ENCODE measurements at places on chromosomes 11 and 22. TPM values are rescaled to one million over a fixed set of nuclear protein-coding genes. Genes with fewer than 3 reads are reported as not detected.
A peak's percentile ranks its signal among the peaks of the same experiment; 100 is the strongest.

DNA sequence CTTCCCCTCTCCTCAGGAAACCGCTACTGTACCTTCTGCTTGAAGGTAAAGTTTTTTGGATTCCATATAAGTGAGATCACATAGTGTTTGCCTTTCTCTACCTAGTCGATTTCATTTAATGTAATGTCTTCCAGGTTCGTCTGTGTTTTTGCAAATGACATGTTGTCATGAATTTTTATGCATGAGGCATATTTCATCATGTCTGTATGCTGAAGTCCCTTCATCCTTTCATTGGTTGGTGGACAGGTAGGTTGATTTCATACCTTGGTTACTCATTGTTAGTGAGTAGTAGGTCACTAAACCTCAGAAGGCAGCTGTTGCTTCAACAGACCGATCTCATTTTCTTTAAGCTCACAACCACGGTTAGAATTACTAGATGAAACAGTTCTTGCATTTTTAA lies 60.3 kb downstream of the LRRC74B start:
- no peak for DNase-seq

RAB38 gene
- total RNA-seq, result 12.7 TPM

PGA4 gene
- not detected for total RNA-seq

GRCh38 chr11:7673724-7674434 lies 579 bp upstream of the CYB5R2 start:
- DNase-seq, result no peak

UPK3A gene
- total RNA-seq, result 2.1 TPM

- no peak for DNase-seq
Measured at GRCh38 chr11:114183044-114183511, 113.1 kb upstream of the NNMT start.

LRRC4C gene
- not detected for total RNA-seq

- no peak for DNase-seq
Measured at GRCh38 chr11:81004576-81004975, 1563.7 kb upstream of the TENM4 start.

GRCh38 chr22:17381192-17381913 lies 12.1 kb downstream of the CECR2 start:
- no peak for DNase-seq

- DNase-seq, result no peak
Measured at GRCh38 chr11:124569697-124570096, at the start of gene OR8A1. OR8A1 (plus strand) TSS chr11:124569997; CDS start chr11:124570120, 123 bp downstream.

GRCh38 chr11:91513734-91514133 lies 710.9 kb upstream of the FAT3 start:
- no peak for DNase-seq

SUSD2 gene
- total RNA-seq, result not detected

FXYD6 gene
- total RNA-seq, result not detected

GRCh38 chr11:133176748-133177147 lies 355.6 kb downstream of the OPCML start:
- no peak for DNase-seq

GRCh38 chr11:9568854-9569587 lies 4.4 kb upstream of the WEE1 start:
- DNase-seq, result peak; percentile 96

- DNase-seq, result no peak
Measured at GRCh38 chr11:69385832-69386427, 92.0 kb downstream of the MYEOV start.

DNA sequence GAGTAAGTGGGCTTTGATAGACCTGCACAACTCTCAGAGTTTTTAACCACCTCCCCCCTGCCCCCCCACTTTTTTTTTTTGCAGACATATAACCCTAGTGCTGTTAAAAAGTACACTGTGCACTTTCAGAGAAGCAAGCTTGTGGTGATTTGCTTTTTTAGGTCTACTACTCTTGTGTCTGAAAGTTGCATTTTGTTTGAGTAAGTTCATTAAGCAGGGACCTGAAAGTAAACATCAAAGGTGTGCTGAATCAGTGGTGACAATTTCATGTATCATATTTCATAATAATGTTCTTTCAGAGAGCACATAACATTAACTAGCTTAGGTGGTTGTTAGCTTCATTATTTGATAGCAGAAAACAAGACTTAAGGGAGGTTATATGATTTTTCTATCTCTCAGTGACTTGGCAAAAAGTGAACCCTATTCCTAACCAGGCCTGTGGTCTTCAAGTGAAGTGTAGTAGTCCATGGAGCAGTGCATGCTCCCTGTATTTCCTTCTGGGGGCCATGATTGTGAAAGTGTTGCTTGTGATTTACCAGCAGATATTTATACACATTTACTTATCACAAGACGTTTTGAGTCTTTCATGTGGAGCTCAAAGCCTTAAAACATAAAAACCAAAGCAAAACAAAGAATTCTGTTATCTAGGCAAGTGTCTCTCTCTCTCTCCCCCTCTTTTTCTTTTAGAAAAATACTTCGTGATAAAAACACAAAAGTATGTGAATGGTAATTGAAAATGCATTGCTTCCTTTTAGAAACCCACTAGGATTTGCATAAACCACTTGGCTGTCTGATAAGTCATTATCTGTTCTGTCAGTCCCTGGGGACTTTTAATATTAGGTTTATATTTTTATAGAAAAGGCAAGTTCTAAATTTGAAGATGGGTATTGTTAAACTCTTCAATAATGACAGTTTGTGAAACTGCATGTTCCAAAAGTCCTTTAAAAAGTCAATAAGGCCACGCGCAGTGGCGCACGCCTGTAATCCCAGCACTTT lies 7.5 kb upstream of the RAG2 start:
- no peak for DNase-seq

GRCh38 chr11:105790840-105791239 lies 181.0 kb downstream of the GRIA4 start:
- DNase-seq, result no peak

- peak; percentile 87 for DNase-seq
Measured at GRCh38 chr11:119474682-119475596, 52.0 kb upstream of the THY1 start.

CECR2 gene
- total RNA-seq, result 0.06 TPM

GRCh38 chr11:44858796-44859527 lies 91.7 kb downstream of the TP53I11 start:
- peak; percentile 19 for DNase-seq

GRCh38 chr11:76599041-76600013 lies 71.2 kb downstream of the LRRC32 start:
- DNase-seq, result no peak

NEFH gene
- total RNA-seq, result not detected

LMF2 gene
- total RNA-seq, result 112 TPM

FAM227A gene
- total RNA-seq, result 2.3 TPM

DNA sequence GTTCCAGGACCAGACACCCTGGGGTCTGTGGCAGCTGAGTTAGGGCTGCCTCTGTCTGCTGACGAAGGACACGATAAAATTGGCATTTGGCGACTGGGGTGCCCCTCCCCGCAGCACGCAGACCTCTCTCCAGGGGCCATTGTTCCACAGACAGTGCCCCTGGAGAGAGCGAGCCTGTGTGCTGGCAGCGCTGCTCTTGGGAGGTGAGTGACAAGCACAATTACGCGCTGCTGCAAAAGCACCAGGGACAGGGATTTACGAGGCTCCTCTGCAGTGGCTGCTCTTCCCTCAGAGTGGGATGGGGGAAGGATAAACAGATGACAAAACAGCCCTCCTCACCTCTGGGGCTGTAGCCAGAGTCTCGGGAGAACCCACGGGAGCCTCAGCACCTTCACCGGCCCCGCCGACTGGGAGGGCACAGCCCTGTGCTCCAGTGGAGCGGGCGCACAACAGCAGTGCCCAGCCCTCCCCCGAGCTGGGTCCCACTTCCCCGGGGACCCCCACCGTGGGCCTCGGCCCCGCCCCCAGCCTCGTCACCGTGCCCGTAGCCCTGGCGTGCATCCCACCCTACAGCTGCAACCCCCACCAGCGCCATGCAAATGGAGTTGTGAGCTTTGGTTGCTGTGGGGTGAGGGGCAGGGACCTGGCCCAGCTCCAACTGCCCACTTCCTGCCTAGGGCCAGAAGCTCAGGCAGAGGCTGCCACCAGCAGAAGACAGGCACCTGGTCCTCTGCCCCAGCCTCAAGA lies 19.6 kb downstream of the CHID1 start:
- no peak for DNase-seq

BIK gene
- 27.0 TPM for total RNA-seq

DNA sequence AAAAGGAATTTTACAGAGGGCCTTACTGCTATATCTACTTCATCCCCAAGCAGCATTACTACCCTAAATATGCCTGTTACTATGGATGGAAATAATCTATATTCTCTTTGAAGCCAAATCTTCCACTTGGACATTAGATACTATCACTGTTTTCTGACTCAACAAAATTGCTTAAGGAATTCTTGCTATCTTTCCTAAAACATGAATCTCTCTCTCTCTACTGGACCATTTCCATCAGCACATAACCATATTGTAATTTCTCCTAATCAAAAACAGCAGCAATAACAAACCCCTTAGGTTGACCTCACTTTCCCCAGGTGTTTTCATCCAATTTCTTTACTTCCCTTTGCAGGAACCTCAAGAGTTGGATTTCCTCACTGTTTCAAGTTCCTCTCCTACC lies 67.9 kb upstream of the BLID start:
- DNase-seq, result no peak

GRCh38 chr11:103749158-103749557 lies 287.3 kb upstream of the DDI1 start:
- DNase-seq, result no peak

- no peak for DNase-seq
Measured at GRCh38 chr11:2088746-2089535, 50.2 kb downstream of the IGF2 start.

DNA sequence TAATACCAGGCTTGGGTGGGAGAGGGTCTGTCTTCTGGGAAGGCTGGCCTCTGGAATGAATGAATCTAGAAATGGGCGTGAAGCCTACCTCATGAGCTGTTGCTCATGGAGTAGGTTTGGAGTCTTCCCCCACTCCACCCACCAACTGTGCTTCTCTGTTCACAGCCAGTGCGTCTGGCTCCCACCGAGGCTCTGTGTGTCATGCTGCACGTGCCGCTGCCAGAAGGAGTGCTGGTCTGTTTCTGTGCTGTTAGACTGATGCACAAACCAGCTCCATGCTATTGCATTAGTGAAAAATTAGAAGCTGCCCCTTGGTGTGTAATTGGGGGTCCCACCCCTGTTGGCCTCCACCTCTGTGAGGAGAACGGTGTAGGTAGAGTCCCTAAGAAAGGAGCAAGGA lies 132.3 kb upstream of the PARVA start:
- no peak for DNase-seq

DBX1 gene
- total RNA-seq, result not detected

- no peak for DNase-seq
Measured at GRCh38 chr11:134026655-134027343, 42.1 kb upstream of the JAM3 start.

DNA sequence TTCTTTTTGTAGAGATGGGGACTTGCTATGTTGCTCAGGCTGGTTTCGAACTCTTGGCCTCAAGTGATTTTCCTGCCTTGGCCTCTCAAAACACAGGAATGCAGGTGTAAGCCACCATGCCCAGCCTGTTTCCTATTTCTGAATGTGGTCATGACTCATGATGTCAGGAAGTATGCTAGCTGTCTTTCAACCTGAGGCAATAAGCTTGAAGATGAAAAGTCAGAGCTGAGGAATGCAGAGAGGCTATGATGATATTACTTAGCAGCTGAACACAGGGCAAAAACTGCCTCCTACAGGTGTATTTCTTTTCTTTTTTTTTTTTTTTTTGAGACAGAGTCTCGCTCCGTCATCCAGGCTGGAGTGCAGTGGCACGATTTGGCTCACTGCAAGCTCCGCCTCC lies 9.0 kb upstream of the NUCB2 start:
- DNase-seq, result peak; percentile 72

DNA sequence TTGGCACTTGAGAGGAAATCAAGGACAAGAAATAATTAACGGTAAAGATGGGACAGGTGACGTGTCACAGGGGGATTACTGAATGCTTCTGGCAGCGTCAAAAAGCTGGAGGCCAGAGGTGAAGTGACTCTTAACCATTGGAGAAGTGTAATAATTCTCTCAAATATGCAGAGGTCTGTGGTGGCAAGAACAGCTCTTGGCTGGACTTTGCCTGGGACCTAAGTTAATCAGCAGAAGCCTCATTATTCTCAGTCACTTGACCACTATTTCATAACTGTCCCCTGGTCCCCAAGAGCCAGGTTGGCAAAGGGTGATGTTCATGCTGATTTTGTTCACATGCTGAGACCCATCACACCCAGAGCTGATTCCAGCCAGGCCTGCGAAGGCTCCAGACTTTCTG lies 72.9 kb downstream of the TIMP3 start:
- no peak for DNase-seq

PNPLA3 gene
- 1.8 TPM for total RNA-seq

MIAT gene
- not detected for total RNA-seq

MS4A4A gene
- not detected for total RNA-seq

Measured in Caki2 (cell line).